ENCODE measurements at places on chromosomes 5 and 9. TPM values are rescaled to one million over a fixed set of nuclear protein-coding genes. Genes with fewer than 3 reads are reported as not detected.
A peak's percentile ranks its signal among the peaks of the same experiment; 100 is the strongest.

Gene CDHR2
- total RNA-seq = not detected

DNA sequence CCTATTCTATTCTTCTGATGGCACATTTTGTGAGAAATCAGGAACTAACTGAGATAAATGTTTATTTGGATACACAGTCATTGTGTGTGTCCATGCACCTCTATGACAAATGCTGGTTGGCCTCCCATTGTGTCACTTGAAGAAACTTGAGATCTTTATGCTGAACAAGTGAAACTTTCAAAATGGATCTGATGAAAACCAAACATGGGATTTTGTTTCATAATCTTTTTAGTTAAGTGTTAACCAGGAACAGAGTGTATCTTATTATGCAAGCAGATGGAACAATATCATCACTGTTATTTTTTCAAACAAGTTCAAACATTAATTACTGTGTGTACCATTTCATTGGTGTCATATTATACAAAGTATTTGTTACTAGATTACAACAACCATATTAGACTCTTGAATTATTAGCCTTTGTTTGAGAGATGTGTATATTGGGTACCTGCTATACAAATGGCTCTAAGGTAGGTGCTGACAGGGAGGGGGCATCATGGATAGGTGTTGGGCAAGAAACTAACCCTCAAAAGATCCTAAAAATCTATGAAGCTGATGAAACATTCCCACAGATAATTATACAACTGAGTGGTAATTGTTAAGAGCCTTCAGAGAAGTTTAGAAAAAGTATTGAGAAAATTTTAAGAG, 159.8 kb downstream of the PALM2AKAP2 start:
- no peaks in the 10 kb centered on the region for H3K36me3 ChIP-seq
- no peak for DNase-seq
- no peak overlapping the region for H3K4me3 ChIP-seq

- no peaks in the 10 kb centered on the region for H3K27me3 ChIP-seq
- H3K4me1 ChIP-seq = peaks cover 21% of the 10 kb centered on the region
- H3K27ac ChIP-seq = 0 out of 2 replicates have a peak overlapping the region, but pooled peaks have one; percentile 26
- no peaks in the 10 kb centered on the region for H3K36me3 ChIP-seq
- no peak overlapping the region for H3K4me3 ChIP-seq
- DNase-seq = no peak
Observed at GRCh38 chr5:150139334-150139733, 16.3 kb downstream of the PDGFRB start.

Gene DNAI1
- 0.19 TPM for total RNA-seq

- H3K27ac ChIP-seq = no peak overlapping the region
- H3K36me3 ChIP-seq = no peaks in the 10 kb centered on the region
- DNase-seq = no peak
- no peaks in the 10 kb centered on the region for H3K27me3 ChIP-seq
- H3K4me3 ChIP-seq = no peak overlapping the region
- no peaks in the 10 kb centered on the region for H3K4me1 ChIP-seq
Observed at GRCh38 chr5:76755779-76756637, 40.1 kb downstream of the F2R start.

DNA sequence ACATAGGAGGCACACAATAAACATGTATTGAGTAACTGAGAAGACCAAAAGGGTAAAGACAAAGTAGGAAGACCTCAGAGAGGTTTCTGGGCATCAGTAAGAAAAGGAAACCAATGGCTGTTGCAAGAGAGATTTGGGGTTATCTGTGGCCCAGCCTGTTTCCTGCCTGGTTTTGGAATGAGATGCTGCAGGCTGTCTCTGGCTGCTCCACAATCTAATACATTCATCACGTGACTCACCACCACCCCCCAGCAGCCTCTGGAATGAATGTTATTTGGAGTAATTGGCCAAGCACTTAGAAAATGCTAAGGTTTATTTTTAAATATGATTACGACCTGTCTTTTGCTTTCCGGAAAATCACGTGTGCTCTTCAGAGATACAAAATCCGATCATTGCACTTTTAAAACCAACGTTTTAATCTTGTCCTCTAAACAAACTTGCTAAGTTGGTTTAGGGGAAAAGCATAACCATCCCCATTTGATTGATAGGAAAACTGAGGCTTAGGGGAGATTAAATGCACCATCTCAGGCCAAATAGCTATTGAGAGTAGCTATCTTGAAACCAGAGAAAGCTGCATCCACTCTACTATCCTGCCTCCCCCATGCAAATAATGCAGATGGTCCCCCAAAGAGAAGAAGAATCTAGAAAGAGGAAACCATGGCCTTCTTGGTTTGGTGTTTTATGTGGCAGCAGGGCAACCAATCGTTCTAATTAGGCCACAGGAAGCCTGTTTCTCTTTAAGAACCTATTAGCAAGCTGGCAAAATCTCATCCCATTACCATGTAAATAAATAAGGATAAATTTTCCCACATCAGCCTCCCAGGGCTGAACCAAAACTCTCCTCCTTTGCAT, 151.8 kb upstream of the ADRA1B start:
- H3K4me3 ChIP-seq = no peak overlapping the region
- H3K36me3 ChIP-seq = no peaks in the 10 kb centered on the region
- H3K4me1 ChIP-seq = peaks cover 23% of the 10 kb centered on the region
- H3K27me3 ChIP-seq = no peaks in the 10 kb centered on the region
- H3K27ac ChIP-seq = no peak overlapping the region
- DNase-seq = no peak

Gene CKMT2
- total RNA-seq = 8.2 TPM

- peaks cover 15% of the 10 kb centered on the region for H3K36me3 ChIP-seq
- no peak overlapping the region for H3K4me3 ChIP-seq
- no peak for DNase-seq
- no peaks in the 10 kb centered on the region for H3K27me3 ChIP-seq
Observed at GRCh38 chr9:71716138-71716909, 52.0 kb downstream of the CEMIP2 start.

GRCh38 chr5:161306351-161306995, 240.1 kb downstream of the GABRB2 start:
- DNase-seq = no peak
- H3K27me3 ChIP-seq = no peaks in the 10 kb centered on the region
- no peaks in the 10 kb centered on the region for H3K4me1 ChIP-seq
- H3K36me3 ChIP-seq = no peaks in the 10 kb centered on the region
- no peak overlapping the region for H3K4me3 ChIP-seq

GRCh38 chr5:139681466-139681865, 33.3 kb downstream of the CXXC5 start:
- H3K27ac ChIP-seq = no peak overlapping the region
- DNase-seq = no peak
- H3K4me1 ChIP-seq = peaks cover 38% of the 10 kb centered on the region
- no peak overlapping the region for H3K4me3 ChIP-seq
- H3K27me3 ChIP-seq = no peaks in the 10 kb centered on the region
- no peaks in the 10 kb centered on the region for H3K36me3 ChIP-seq

- peak overlapping the region; percentile 81 for H3K4me3 ChIP-seq
- no peak overlapping the region for H3K27ac ChIP-seq
- no peak for DNase-seq
- peaks cover 16% of the 10 kb centered on the region for H3K27me3 ChIP-seq
- no peaks in the 10 kb centered on the region for H3K36me3 ChIP-seq
Observed at GRCh38 chr5:134071614-134072207, 42.8 kb upstream of the TCF7 start.

DNA sequence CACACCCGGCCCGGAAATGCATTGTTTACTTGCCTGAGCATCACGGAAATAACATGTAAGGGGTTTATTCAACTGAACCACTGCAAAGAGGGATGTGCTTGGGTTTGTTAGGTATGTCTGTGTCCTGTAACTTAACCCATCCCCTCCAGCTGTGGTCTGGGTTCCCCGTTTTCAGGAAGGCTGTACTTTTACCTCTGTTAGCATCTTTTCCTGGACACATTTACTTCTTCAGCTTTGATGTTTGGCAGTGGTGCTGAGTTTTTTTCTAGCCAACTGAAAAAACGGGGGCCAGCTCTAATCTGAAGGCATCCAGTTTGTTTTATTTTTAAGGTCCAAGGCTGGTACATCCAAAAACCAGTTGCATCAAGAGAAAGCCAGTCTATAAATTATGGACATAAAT, 561.8 kb downstream of the BNC2 start:
- no peak for DNase-seq
- H3K36me3 ChIP-seq = no peaks in the 10 kb centered on the region
- H3K4me1 ChIP-seq = peaks cover 8% of the 10 kb centered on the region

Gene CAMK2A
- total RNA-seq = not detected

GRCh38 chr9:132487351-132487791, 77.4 kb downstream of the CFAP77 start:
- no peaks in the 10 kb centered on the region for H3K4me1 ChIP-seq
- H3K4me3 ChIP-seq = no peak overlapping the region
- no peaks in the 10 kb centered on the region for H3K27me3 ChIP-seq
- no peaks in the 10 kb centered on the region for H3K36me3 ChIP-seq
- no peak overlapping the region for H3K27ac ChIP-seq

Gene PCDHA1
- 3.2 TPM for total RNA-seq

DNA sequence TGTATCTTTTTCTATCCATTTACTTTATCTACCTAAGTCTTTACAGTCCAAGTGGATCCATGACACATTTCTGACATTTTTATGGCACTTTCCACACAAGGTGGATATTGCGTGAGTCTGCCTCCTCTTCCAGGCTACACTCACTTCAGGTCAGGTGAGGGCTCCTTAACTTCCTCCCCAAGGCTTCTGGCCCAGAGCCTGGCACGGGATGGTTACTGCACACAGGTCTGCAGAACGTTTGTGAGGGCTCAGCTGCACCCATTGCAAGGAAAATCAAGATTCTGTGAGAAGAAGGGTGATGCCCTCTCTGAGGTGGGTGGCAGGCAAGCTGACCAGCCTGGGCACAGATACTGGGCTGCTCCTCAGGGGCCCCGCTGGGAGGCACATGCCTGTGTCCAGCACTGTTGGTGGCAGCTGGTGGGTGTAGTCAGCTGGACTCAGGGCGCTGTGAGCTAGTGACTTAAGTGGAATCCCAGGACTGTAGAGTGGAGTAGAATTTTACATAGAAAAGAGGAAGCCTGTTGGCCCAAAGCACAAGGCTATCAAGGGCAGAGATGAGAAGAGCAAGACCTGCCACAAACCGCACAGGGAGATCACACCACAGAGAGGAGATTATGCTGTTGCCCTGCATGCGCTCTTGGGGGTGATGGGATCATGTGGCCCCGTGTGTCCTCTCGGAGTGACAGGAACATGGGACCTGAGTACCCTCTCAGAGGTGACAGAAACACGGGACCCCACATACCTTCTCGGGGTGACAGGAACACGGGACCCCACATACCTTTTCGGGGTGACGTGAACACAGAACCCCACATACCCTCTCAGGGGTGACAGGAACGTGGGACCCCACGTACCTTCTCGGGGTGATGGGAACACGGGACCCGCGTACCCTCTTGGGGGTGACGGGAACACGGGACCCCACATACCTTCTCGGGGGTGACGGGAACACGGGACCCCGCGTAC, 21.3 kb downstream of the AHRR start:
- peaks cover 15% of the 10 kb centered on the region for H3K4me1 ChIP-seq
- H3K27ac ChIP-seq = no peak overlapping the region
- DNase-seq = no peak
- no peak overlapping the region for H3K4me3 ChIP-seq
- peaks cover 25% of the 10 kb centered on the region for H3K27me3 ChIP-seq

Gene LCP2
- total RNA-seq = 0.38 TPM

DNA sequence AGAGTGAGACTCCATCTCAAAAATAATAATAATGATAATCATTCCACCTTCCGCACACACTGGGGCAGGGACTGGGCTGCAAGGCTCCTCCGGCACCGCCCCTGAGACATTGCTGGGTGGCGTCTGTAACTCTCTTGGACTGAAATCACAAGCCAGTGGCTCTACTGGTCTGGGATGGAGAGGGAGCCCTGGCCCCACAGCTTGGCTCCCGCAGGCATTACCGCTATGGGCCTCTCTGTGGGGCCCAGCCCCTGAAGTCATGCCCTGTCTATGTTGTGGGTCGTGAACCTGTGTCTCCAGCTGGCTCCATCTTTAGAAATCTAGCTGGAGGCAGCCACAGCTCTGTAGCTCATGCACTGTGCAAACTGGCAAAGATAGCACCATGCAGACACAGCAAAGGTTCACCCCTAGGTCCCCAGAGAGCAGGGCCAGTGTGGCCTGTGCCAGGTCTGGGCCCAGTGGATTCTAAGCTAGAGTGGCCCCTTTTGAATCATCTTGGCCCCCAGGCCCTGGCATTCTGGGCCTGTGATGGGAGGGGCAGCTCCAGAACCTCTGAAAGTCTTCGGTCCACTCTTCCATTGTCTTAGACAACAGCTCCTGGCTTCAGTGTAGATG, 36.1 kb upstream of the COL5A1 start:
- DNase-seq = no peak
- H3K36me3 ChIP-seq = no peaks in the 10 kb centered on the region
- no peaks in the 10 kb centered on the region for H3K27me3 ChIP-seq
- H3K4me1 ChIP-seq = no peaks in the 10 kb centered on the region
- H3K4me3 ChIP-seq = no peak overlapping the region
- H3K27ac ChIP-seq = no peak overlapping the region

Gene CCL27
- total RNA-seq = not detected

Gene PCDHB15
- total RNA-seq = 8.0 TPM

GRCh38 chr9:83336706-83337105, 201.5 kb downstream of the FRMD3 start:
- no peak overlapping the region for H3K27ac ChIP-seq
- no peak overlapping the region for H3K4me3 ChIP-seq
- H3K4me1 ChIP-seq = no peaks in the 10 kb centered on the region
- H3K27me3 ChIP-seq = no peaks in the 10 kb centered on the region

DNA sequence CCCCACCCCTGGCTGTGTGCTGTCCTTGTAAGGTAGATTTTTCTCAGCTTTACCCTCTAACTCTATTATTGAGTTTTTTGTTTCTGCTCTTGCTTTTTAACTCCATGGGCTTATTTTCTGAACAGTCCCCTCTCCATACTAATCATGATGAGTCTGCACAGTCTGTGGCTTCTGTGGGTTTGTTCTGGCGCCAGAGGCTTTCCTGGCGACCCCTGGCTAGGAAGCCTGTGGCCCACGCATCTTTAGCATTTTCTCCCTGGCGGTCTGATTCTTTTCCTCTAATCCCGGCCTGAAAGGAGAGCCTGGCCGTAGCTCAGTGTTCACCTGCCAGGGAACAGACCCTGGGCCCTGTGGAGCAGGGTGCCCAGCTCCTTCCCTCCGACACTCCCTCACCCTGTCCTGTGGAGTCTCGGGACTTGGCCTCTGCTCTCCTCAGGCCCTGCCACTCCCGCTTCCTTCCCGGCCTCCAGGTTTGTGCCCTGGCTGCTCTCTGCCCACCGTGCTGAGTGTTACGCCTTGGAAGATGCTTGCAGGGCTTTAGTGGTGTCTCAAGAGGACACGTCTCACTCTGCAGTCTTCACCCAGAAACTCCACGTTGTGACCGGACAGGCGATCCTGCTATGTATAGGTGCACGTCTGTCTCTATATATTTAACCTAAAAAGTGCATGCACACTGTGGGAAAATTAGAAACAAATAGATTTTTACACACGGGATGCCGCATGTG, 31.7 kb upstream of the LRRC14B start:
- peaks cover 9% of the 10 kb centered on the region for H3K36me3 ChIP-seq
- 0 out of 2 replicates have a peak overlapping the region, but pooled peaks have one; percentile 19 for H3K27ac ChIP-seq
- no peaks in the 10 kb centered on the region for H3K27me3 ChIP-seq

DNA sequence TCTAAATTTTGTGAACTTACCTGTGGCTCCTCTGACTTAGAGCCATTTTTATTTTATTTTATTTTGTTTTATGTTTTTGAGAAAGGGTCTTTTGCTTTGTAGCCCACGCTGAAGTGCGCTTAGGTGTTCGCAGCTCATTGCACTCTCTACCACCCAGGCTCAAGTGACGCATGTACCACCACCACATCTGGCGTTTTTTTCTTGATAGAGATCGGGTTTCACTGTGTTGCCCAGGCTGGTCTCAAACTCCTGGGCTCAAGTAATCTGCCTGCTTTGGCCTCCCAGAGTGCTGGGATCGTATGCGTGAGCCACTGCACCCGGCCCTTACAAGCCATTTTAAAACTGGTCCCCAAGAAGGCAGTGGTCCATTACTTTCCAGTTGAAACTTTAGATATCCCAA, 18.5 kb downstream of the MATR3 start:
- no peaks in the 10 kb centered on the region for H3K27me3 ChIP-seq
- peaks cover 20% of the 10 kb centered on the region for H3K36me3 ChIP-seq
- peaks cover 32% of the 10 kb centered on the region for H3K4me1 ChIP-seq
- H3K27ac ChIP-seq = 0 out of 2 replicates have a peak overlapping the region, but pooled peaks have one; percentile 34

Gene DPYSL3
- total RNA-seq = 455 TPM

Measured in GM23338 (cell line).